Thymus (tissue), 14 donors: ENCODE measurements at places on chromosomes 12 and 14. TPM values are rescaled to one million over a fixed set of nuclear protein-coding genes. Genes with fewer than 3 reads are reported as not detected.

GRCh38 chr12:29224572-29224971 is 75.5 kb downstream of the FAR2 start:
- DNase-seq, result no peak

- no peak for DNase-seq
Observed at GRCh38 chr12:105330931-105331804, 677 bp downstream of the C12orf75 start.

DNA sequence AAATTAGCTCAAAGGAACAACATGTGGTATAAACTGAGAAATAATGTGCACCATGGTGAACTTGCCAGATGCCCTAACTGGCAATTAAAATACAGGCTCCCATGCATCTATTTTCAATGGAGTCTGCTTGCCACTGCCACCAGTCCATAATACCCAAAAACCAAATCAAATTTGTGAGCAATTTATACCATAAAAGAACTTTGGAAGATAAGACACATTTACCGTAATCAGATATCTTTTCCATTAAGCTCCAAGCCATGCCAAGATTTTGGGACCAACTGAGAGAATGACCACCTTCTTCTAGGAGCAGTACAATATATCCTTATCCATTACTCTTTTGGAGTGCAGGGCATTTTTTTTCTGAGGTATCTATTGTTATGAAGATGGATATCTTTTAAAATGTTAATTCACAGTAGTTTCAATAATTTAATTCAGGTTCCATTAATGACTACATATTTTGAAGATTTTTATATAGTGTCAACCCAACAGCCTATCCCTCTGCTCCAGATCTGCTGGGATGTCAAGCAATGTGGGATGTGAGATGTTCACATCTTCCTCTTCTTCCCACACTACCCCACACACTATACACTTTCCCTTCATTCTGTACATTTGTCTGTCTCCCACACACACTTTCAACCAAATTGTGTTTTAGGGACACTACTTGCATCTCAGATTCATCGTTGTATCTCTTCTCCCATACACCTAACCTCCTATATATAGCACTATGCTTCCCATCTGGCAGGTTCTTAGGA is 53.3 kb downstream of the KIF21A start:
- DNase-seq, result no peak

DNA sequence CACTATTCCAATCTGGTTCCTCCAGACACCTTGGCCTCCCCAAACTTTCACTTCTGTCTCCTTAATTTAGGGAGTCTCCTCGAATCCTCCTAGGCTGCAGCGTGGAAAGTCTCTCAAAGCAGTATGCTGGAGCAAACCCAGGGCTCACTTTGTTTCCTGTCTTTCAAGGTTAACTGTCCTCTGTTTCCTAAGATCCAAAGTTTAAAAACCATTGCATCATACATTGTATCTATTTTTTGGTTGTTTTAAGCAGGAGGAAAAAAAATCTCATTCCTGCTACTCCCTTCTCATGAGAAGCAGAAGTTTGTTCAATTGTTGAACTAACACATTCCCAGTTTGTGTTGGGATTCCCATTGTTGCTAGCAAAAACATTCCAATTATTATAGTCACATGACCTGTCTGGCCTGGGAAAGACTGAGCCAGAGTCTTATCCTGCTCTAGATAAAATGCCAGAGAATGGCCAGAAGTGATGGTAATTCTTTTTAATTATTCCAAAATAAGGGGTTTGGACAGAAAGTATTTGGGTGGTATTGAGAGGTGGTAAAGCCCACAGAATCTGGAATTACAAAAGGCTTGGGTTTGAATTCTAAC is 67.3 kb downstream of the HSPB8 start:
- no peak for DNase-seq

- DNase-seq, result no peak
Observed at GRCh38 chr12:20442322-20442721, 74.0 kb downstream of the PDE3A start.

GRCh38 chr12:112839386-112839972 is 47.9 kb downstream of the RPH3A start:
- DNase-seq, result no peak

GRCh38 chr12:130162267-130162666 is at the start of gene FZD10:
Gene FZD10 (plus strand): TSS chr12:130162464. CDS start chr12:130162943, 479 bp downstream.
- DNase-seq, result no peak

DNA sequence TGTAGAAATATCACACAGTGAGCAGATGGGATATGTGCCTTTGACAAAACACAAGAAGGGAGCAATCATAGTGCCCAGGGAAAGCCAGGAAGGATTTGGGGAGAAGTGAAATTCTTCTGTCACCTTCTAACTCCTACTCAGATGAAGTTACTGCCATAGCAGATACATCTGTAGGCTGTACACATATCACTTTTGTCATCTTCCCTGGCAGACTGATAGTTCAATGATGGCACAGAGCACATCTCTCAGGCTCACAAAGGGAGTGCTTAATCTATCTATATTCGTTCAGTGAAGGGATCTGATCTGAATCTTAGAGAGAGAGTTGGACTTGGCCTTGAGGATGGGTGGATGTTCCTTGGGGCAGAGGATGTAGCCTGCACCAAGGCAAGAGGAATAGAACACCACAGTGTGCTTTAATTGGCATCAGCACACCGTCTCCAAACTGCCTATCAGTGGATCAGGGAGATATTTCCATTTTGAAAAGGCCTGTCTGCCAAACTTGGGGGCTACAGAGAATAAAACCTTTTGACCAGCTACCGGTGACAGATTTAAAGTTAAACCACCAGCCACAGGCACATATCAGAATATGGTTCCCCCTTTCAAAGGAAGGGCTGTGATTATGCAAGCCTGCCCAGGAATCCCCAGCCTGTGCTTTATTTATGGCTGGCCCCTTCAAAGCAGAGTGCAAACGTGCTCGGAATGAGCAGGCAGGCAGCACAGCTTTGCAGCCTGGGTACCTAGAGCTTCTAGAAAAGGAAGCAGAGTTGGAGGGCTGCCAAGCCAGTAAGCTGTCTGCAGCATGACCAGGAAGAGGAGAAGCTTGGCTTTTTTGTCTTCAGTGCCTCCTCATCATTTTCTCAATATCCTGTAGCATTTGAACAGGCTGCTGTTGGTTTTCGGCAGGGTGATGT is 165.5 kb upstream of the DYRK2 start:
- peak; percentile 45 for DNase-seq

GRCh38 chr12:114414031-114414865 is 8.3 kb upstream of the TBX5 start:
- DNase-seq, result no peak

DNA sequence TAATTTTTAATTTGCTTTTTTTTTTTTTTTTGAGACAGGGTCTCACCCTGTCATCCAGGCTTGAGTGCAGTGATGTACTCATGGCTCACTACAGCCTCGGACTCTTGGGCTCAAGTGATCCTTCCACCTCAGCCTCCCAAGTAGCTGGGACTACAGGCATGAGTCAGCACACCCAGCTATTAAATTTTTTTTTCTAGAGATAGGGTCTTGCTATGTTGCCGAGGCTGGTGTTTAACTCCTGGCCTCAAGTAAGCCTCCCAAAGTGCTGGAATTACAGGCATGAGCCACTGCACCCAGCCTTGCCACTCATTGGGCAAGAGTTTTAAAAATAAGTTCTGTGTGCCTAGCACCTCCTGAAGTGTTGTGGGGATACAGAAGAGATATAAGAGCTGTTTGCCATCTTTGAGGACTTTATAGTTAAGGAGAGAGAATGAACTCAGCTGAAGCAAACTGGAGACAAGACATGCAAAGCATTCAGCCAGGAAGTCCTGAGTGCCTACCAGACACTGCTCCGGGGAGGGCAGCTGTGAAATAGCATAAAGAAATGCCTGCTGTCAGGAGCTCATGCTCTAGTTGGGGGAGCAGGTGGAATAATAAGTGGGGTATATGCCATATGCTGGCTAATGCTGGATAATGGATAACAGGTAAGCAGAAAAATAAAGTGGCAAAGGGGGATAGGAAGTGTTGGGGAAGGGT is 15.0 kb upstream of the EMP1 start:
- DNase-seq, result no peak

DNA sequence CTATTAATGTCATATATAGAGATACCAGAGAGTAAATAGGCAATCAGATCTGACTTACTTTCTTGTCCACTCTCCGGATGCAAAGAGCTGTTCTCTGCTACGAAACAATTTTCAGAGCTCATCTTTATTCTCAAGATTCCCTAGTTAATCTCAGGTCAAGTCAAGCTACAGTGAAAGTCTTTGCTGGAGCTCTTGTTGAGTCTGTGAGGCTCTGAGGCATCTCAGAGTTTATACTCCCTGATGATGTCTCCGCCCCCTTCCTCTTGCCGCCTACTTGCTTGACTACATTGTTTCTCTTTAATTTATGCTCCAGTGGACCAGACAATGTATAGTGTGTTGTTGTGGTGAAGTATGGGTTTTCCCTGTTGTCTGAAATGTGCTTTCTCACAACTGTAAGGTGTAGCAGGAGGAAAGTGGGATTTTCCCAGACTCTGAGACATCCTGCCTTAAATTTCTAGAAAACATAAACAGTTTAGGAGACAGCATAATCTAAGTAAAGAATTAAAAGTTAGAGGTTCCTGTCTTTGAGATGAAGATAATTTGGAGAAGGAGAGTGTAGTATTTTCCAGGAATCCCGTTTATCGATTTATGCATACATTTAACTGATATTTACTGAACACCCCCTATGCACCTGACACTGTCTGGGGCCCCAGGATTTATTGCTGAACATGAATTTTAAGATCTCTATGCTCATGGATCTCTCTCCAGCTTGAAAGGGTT is at the start of gene CD69:
Gene CD69, minus strand, starts transcription at position 203 of the 720 bp plus-strand sequence. Its CDS starts 81 bp downstream, at position 122.
- peak; percentile 92 for DNase-seq

DNA sequence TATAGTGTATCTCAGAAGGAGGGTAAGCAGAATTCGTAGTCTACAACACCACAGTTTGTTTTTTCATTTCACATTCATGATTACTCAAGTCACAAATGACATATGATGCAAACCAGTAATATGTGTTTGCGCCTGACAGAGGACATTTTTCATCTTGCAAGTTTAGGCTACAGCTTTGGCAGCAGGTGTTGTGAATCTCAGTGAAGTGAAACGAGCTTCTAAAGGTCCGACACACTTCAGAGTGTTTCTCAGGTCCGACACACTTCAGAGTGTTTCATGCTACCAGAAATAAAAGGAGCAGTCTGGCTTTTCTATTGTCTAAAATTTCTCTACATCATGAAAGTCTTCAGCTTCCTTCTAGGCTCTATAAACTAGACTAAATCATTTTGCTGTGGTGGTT is 22.7 kb downstream of the CLEC14A start:
- DNase-seq, result no peak

- no peak for DNase-seq
Observed at GRCh38 chr12:12505544-12506495, 56.8 kb downstream of the DUSP16 start.

DNA sequence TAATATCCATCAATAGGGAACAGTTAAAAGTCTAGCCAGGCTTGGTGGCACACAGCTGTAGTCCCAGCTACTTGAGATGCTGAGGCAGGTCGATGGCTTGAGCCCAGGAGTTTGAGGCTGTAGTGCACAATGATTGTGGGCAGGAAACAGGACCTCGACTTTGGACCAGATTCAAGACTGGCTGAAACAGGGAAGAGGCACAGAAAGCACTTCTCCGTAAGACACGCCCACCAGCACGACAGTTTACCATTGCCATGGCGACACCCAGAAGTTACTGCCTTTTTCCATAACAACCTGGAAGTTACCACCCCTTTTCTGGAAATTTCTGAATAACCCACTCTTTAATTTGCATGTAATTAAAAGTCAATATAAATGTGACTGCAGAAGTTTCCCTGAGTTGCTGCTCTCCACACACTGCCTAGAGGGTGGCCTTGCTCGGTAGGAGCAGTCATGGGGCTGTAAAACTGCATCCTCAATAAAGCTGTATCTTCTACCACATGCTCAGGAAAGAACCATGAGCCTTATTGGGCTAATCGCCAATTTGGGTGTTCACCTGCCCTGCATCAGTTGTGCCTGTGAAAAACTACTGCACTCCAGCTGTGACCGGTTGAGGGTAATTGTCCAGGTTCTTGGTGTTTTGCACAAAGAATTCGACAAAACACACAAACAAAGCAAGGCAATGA is 4.6 kb upstream of the LRRC23 start:
- DNase-seq, result no peak

GRCh38 chr12:69065775-69066174 is 132.8 kb upstream of the CPM start:
- no peak for DNase-seq

DNA sequence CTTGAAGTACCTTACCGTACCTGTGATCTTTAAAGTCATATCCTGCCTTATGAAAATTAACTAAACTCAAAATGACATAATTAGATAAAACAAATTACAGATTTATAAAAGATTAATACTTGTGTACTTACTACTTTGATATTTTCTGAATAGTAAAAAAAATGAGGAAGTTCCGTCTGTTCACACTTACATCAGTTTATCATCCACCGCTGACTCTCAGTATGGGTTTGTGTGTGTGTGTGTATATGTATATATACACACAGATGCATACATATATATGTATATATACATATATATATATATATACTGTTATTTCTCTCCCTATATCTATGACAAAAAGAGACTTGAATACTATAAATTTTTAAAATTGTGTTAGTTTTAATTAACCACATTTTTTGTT is 65.0 kb upstream of the MON2 start:
- DNase-seq, result no peak

Gene TAS2R31
- polyA plus RNA-seq, result 0.75 TPM

Gene NT5DC3
- polyA plus RNA-seq, result 2.1 TPM

Gene SERPINA10
- 0.14 TPM for polyA plus RNA-seq

Gene B3GNT4
- 0.52 TPM for polyA plus RNA-seq

Gene FGF23
- polyA plus RNA-seq, result 0.27 TPM

Gene KCNH5
- polyA plus RNA-seq, result 0.11 TPM

Gene KIF26A
- 1.7 TPM for polyA plus RNA-seq

Gene FSCB
- polyA plus RNA-seq, result not detected

Gene MDM2
- polyA plus RNA-seq, result 121 TPM

Gene SSTR1
- polyA plus RNA-seq, result 0.27 TPM

Gene ANKS1B
- polyA plus RNA-seq, result 3.5 TPM

Gene MAP1LC3B2
- polyA plus RNA-seq, result 6.5 TPM
